ENCODE measurements at places on chromosomes 12 and 14. TPM values are rescaled to one million over a fixed set of nuclear protein-coding genes. Genes with fewer than 3 reads are reported as not detected.

The SLC5A8 gene
- not detected for total RNA-seq

The INHBC gene
- total RNA-seq, result not detected

The DAO gene
- not detected for total RNA-seq

The NFATC4 gene
- not detected for total RNA-seq

The ADCY4 gene
- total RNA-seq, result 2.3 TPM

The POLE gene
- 125 TPM for total RNA-seq

The KRT86 gene
- 0.56 TPM for total RNA-seq

The RPAP3 gene
- total RNA-seq, result 33.3 TPM

The LRRC74A gene
- not detected for total RNA-seq

The MBD6 gene
- 78.8 TPM for total RNA-seq

The DIO3 gene
- total RNA-seq, result not detected

- no peak for ATAC-seq
Measured at GRCh38 chr12:68469113-68469512, 137.0 kb upstream of the MDM1 start.

GRCh38 chr12:130714091-130714590 is 2.0 kb downstream of the RIMBP2 start:
- ATAC-seq, result no peak

GRCh38 chr12:5956987-5957386 is 11.9 kb upstream of the ANO2 start:
- ATAC-seq, result no peak

- no peak for ATAC-seq
Measured at GRCh38 chr12:100632445-100632892, 59.0 kb downstream of the GAS2L3 start.

- no peak for ATAC-seq
Measured at GRCh38 chr12:68905733-68906132, 27.2 kb downstream of the CPM start.

GRCh38 chr12:110561471-110562201 is 21.5 kb downstream of the PPTC7 start:
- ATAC-seq, result no peak

GRCh38 chr14:70077720-70078119 is 111.0 kb downstream of the SLC8A3 start:
- ATAC-seq, result no peak

GRCh38 chr12:45260104-45260815 is 44.4 kb downstream of the ANO6 start:
- no peak for ATAC-seq

GRCh38 chr14:54435500-54435981 is 5.6 kb downstream of the CNIH1 start:
- peak; percentile 99 for ATAC-seq

- no peak for ATAC-seq
Measured at GRCh38 chr12:93376436-93377251, 1.1 kb upstream of the NUDT4 start.

DNA sequence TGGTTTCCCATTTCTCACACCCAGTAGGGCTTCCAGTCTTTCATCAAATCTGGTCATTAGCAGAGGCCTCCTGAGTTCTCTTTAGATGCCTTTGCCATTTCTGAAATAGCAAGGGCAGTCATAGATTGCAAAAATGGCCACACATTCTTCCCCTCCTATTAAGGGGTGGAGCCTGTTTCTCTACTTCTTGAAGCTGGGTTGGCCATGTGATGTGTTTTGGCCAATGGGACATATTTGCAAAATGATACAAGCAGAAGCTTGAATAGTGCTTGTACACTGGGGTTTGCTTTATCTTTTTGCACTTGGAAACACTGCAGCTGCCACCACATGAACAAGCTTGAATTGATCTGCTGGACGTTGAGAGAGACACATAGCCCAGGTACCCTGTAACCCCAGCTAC is 109.3 kb downstream of the VRK1 start:
- ATAC-seq, result no peak

GRCh38 chr12:8860165-8860961 is 37.9 kb downstream of the A2ML1 start:
- ATAC-seq, result no peak

DNA sequence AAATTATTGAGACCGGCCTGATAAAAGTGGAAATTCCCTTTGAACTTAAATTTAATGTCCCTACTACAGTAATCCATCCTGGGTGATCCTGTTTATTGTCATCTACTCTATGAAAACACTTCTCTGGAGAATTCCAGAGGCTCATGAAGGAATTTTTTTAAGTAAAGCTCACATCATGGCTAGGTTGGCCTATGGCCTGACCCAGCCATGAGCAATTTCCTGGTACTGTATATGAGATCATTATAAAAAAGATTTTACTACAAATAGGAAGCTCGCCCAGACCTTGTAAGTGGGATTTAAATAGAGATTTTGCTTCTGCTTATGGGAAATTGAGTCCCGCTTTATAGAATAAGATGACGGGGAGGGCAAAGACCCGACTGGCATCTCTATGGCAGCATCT is 215.5 kb downstream of the DPF3 start:
- ATAC-seq, result no peak

GRCh38 chr12:100857418-100857817 is 62.8 kb downstream of the ANO4 start:
- no peak for ATAC-seq

GRCh38 chr14:100239211-100239839 is 381 bp downstream of the YY1 start:
- no peak for ATAC-seq

DNA sequence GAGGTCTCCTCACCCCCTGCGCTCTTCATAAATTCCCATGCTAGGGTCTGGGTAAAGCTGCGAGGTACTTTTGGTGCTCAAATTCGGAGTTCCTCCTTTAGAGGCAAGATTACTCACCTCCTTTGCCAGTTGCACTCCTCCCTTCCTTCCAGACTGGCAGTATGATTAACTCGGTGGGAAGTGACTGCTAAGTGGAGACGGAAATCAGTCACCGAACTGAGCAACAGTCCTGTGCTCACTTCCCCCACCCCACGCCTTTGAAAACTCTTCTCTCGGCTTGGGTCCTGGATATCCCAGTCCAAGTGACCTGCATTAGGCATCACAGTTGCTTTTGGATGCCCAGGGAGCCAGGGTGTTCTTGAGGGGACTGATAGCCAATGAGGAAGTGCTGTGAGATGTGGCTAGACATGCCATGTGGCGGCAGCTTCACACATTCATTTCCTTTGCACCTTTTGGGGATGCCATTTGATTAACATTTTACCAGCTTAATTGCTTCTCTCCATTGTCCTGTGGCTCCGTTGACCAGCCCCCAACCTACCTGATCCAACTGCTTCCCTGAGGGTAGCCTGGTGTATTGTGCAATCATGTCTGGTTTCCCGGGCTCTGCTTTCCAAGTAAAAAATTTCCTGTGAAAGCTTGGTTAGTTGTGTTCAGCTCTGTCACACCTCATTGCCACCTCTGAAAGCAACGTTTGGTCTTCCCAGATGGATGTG is 840 bp downstream of the PNP start:
- ATAC-seq, result peak; percentile 88

DNA sequence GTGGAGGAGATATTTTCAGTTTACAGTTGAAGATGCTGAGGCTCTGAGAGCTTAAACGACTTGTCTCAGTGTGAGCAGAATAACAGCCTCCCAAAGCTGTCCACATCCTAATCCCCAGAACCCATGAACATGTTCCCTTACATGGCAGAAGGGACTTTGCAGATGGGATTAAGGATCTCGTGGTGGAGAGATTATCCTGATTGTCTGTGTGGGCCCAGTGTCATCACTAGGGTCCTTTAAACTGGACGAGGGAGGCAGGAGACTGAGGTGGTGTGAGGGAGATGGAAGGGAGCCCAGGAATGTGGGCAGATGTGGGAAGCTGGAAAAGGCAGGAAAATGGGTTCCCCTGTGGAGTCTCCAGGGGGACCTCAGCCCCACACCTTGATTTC is 9.6 kb upstream of the KRT80 start:
- ATAC-seq, result no peak
